Fibroblast of the aortic adventitia (primary cell): ENCODE measurements at places on chromosomes 4 and X. TPM values are rescaled to one million over a fixed set of nuclear protein-coding genes. Genes with fewer than 3 reads are reported as not detected.

The PABPC5 gene
- 1.8 and 8.1 TPM in 2 replicates for total RNA-seq

The NMU gene
- total RNA-seq, result not detected in 2 replicates

The ENOX2 gene
- 13.2 and 16.5 TPM in 2 replicates for total RNA-seq

The NSUN7 gene
- under 0.01 TPM in 1 of 2 replicates, not detected in the other for total RNA-seq

The SOX3 gene
- not detected in 2 replicates for total RNA-seq

The USP11 gene
- total RNA-seq, result 11.0 and 41.8 TPM in 2 replicates
